CD4-positive, alpha-beta T cell (primary cell): ENCODE measurements at places on chromosomes 4 and X. TPM values are rescaled to one million over a fixed set of nuclear protein-coding genes. Genes with fewer than 3 reads are reported as not detected.

- DNase-seq: no peak
Observed at GRCh38 chr4:24443200-24443599, 141.2 kb downstream of the DHX15 start.

- no peak for DNase-seq
Observed at GRCh38 chrX:44310227-44310626, 33.2 kb downstream of the EFHC2 start.

DNA sequence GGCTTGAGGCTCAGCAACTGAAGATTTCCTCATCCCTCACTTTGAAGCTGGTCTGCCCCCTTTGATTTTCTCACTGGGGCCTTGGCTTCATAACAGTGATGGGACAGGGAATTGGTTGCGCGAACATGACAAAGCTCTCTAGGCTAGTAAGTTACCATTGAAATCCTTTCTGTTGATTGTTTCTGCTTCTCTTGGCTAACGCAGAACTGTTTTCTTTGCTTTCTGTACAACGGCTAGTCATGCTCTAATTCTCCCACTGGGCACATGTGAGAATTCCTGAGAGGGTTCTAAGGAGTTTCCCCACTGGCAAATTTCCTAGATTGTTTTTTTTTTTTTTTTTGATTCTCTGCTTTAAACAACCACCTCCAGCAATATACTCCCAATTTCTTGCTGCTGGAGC is 738.6 kb downstream of the PCDH7 start:
- no peak for DNase-seq

DNA sequence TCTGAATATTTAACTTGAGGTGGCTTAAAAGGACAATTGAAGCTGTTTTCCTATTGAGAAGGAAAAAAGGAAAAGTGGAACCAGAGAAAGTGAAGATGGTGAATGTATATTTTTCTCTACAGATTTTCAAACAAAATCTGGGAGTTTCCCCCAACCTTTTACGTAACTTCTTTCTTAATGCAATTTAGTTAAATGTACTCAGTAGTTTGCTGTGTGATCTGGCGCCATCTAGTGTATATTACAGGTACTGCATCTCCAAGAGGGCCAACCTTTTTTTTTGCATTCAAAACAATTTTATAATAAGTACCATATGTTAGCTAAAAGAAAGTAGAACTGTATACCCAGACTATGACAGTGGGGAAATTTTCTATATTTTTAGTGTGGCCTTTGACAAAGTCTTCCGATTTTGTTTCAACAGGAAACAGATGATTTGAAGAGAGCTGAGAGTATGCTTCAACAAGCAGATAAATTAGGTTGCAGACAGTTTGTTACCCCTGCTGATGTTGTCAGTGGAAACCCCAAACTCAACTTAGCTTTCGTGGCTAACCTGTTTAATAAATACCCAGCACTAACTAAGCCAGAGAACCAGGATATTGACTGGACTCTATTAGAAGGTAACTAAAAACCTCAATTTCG is 82.0 kb downstream of the PLS3 start:
- peak; percentile 47 for DNase-seq

DNA sequence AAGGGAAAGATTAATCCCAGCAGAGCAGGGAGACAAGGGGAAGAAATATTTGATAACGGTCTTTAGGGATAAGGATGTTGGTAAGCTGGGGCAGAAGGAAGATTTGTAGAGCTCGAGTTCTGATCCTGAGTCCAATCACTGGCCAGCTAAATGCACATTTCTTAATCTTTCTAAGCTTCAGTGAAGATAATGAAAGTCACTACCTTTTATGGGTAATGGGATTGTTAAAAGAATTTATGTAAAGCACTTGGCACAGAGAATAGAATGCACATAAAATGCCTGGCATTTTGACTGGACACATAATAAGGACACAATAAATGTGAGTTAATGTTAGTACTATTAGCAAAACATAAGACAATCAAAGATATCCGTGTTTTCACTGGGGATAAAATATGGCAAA is 43.3 kb downstream of the NCAPG start:
- DNase-seq: no peak

DNA sequence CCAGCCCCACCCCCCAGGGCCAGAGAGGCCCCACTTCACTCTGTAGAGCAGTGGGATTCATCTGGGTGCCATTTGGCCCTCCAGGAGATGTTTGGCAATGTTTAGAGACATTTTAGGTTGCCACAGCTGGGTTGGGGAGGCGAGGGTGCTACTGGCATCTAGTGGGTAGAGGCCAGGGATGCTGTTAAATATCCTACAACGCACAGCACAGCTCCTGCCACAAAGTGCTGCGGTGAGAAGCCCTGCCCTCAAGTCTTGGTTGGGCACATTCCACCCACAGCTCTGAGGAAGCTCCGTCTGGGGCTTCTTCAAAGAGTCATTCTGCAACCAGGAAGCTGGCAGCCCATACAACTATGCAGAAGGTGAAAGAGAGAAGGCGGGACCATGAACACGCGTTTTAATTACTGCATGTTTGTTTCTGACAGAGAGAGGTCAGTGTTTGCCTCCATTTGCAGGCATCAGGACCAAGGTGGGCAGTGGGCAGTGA is 48.1 kb upstream of the FAM9C start:
- peak; percentile 65 for DNase-seq

- DNase-seq: no peak
Observed at GRCh38 chrX:96982161-96982560, 98.5 kb downstream of the RPA4 start.

GRCh38 chr4:21544415-21544814 is 404.2 kb downstream of the KCNIP4 start:
- DNase-seq: no peak

Gene CT45A1
- total RNA-seq: not detected
